Vagina (tissue), 2 donors: ENCODE measurements at places on chromosomes 3 and 15.

GRCh38 chr3:195070336-195070735, 200.6 kb downstream of the XXYLT1 start:
- no peak for DNase-seq

GRCh38 chr3:137771401-137772213, 7.5 kb downstream of the SOX14 start:
- no peak for DNase-seq

- DNase-seq = no peak
Observed at GRCh38 chr3:145266368-145266767, 894.6 kb downstream of the PLOD2 start.

- no peak for DNase-seq
Observed at GRCh38 chr15:40466426-40467260, 4.1 kb upstream of the CHST14 start.

- DNase-seq = no peak
Observed at GRCh38 chr3:130323503-130323902, 22.0 kb upstream of the COL6A5 start.

- no peak for DNase-seq
Observed at GRCh38 chr15:81506071-81506470, 132.1 kb upstream of the TMC3 start.

DNA sequence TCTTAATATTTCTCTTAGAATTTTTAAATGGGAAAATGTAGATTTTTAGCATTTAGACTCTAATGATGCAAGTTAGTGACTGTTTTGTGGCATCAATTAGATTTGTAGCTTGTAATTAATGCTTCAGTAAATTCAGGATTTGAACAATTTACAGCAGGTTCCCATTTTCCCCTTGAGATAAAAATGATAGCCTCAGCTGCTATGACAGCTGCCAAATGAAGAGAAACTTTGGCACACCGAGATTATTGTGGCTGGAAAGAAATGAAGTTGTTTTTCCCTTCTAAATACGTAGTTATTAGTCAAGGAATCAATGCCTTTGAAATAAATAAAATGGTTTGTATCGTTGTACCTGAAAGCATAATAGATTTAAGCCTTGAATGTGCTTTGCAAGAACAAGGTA, 206.4 kb upstream of the P2RY1 start:
- DNase-seq = no peak

GRCh38 chr15:62656071-62656470, 386.5 kb upstream of the TPM1 start:
- no peak for DNase-seq

GRCh38 chr3:105166893-105167292, 199.8 kb upstream of the ALCAM start:
- DNase-seq = no peak

- no peak for DNase-seq
Observed at GRCh38 chr15:83099290-83099689, 8.2 kb upstream of the TM6SF1 start.

- no peak for DNase-seq
Observed at GRCh38 chr3:31671451-31671850, 138.7 kb downstream of the STT3B start.

GRCh38 chr3:187968883-187969580, 184.9 kb upstream of the LPP start:
- DNase-seq = no peak
